ENCODE measurements at places on chromosomes 1 and 21.

GRCh38 chr21:25934771-25935224 is 200.0 kb downstream of the GABPA start:
- DNase-seq: peak; percentile 66

GRCh38 chr1:179883040-179883744 is 1.1 kb downstream of the TOR1AIP1 start:
- DNase-seq: no peak

DNA sequence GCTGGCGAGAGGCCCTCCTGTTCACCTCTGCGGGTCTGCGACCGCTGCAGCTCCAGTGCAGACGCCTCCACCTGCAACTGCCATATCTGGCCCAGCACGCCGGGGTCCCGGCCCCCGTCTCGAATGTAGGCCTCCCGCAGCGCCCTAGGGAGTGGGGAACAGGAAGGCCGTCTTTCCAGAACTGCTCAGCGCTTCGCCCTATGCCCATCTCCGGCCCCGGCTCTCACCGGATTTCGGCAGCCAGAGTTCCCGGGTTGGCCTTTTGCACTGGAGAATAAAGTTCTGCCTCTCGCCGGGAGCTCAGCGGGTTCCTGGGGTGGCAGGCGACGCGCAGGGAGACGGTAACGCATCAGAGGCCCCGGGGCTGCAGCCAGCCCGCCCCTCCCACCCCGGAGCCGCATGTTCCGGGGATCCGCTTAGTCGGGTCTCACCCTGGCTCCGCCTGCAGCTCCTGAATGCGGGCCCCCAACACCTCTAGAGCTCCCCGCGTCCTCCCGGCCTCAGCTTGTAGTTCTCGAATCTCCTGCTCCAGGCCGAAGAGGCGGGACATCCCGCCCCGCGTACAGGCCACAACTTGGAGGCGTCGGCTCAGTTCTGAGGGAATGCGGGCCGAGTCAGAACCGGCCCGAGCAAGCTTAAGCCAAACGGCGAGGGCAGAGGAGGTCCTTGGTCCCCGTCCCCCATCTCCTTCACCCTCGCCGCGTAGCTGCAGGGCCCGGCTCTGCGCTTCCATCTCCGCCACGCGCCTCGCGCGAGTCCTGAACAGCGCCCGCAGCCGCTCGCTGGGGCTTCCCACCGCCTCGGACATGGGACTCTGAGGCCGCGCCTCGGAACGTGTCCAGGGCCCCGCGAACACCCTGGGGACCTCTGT is 1.1 kb downstream of the CCDC17 start:
- no peak for DNase-seq

- no peak for DNase-seq
Observed at GRCh38 chr1:169624912-169625311, 5.0 kb downstream of the SELP start.

DNA sequence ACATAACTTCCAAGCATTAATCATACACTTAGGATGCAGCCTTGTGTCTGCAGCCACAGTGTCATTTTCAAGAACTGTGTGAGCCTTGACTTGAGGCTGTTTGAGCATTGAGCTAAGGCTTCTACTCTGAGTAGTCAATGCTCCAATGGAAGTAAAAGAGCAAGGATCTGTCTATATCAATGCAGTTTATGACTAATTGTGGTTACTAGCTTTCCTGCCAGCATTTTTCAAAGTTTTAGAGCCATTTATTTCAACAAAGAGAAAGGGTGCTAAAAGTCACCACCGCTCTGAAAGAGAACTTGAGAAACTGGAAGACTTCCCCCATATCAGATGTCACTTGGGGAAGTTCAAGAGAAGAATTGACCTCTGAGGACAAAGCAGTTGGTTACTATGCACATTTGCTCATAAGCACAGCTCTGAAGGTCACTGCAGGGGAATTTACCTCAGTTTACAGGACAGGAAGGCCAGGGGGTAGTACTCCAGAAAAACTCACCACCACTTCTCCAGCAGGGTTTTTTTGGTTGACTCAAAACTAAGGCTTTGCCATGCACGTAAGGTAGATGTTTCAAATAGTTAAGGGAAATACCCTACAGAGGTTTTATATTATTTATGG is 24.5 kb upstream of the RGS1 start:
- peak; percentile 61 for DNase-seq

GRCh38 chr1:55716151-55716550 is 501.0 kb upstream of the USP24 start:
- DNase-seq: no peak

DNA sequence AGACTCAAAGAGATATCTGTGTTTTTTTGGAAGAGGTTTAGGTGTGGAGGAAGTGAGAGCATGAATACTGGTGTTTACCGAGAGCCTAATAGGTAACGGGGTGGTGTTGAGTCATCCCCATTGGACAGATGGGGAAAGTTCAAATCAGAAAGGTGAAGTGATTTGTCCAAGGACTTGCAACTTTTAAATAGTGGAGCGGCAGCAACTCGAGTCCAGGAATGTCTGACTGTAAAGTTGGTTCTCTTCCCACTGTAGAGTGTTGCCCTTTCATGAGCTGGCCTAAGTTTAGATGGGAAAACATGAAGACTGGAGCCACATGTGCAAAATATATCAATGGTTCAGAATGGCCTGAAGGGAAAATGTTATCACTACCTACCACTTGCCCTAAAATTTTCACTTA is 125.7 kb downstream of the LYPLAL1 start:
- no peak for DNase-seq

DNA sequence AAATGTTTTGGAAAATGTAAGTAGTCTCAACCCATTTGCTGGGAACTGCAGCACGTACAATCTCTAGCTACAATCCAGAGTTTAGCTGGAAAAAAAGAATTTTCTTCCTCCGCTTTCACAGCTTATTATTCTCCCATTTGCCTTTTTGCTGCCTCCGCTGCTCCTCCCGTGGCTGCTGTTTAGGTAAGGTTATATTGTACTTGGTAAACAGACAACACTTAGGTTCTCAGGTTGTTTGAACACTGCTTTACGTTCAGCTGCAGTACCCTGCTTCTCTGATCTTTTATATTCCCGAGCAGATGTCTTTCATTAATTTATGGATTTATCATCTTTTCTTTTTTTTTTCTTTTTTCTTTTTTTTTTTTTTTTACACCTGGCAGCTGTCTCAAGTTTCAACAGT is 14.3 kb downstream of the PROX1 start:
- DNase-seq: no peak

DNA sequence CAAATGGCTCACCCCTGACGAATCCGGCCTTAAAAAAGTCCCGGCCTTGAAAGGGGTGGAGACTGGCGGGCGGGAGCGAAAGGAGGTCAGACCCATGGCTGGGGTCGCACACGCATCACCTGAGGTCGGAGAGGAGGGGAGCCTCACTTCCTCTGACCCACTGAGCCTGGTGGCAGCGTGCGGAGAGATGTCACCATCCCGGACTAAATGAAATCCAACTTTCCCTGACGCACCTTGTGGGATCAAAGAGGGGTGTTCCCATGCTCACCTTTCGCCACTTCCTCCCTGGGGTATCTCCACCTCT is 709 bp upstream of the SLC41A1 start:
- no peak for DNase-seq

DNA sequence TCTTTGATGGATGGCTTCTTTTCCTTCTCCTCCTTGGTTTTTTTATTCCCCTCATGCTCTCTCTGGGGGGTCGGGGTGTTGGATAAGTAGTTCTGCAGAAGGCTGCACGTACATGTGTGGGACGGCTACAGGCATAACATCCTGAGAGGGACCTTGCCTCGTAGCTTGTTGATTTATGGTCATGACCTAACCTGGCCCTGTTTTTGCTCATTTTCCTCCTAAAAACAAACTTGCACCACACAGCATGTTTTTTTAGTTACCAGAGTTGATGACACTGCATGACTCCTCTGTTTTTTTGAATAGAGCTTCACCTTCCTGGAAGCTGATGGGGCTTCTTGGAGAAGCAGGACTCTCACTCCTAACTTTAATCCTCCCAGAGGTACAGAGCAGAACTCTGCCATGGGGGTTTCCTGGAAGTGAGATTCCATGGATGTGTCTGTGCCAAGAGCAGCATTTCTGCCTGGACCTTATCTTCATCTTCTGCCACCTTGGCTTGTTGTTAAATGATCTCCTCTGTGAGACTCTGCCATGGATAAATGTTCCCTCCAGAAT is 114.7 kb downstream of the PAPPA2 start:
- no peak for DNase-seq

GRCh38 chr1:213260311-213261075 is 209.5 kb downstream of the RPS6KC1 start:
- no peak for DNase-seq
